Femur (tissue), 1 donor: ENCODE measurements at places on chromosomes 3 and 15.

GRCh38 chr3:153260681-153261080 lies 98.7 kb downstream of the RAP2B start:
- no peak for DNase-seq

DNA sequence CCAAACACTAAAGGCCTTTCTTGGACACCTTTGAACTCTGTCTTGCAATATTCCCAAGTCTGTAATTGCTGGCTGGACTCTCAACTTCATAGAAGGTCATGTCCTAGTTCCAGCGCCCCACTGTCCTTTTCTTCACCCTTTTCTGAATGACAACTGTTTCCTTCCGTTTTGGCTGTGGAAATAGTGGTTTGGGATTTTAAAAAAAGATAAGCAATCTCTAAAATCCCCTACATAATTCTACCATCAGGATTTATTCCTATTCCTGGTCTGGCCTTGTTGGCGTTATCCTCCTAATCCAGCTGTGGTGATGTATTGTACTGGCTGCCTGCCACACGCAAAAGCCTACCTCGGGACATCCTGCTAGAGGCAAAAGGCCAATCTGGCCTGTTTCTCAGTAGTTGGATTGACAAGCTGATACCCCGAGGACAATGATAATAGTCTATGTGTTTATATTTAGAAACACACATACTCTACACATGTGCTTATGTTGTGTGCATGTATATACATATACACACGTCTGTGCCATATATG lies 440.3 kb upstream of the DPH6 start:
- DNase-seq = peak; percentile 81

DNA sequence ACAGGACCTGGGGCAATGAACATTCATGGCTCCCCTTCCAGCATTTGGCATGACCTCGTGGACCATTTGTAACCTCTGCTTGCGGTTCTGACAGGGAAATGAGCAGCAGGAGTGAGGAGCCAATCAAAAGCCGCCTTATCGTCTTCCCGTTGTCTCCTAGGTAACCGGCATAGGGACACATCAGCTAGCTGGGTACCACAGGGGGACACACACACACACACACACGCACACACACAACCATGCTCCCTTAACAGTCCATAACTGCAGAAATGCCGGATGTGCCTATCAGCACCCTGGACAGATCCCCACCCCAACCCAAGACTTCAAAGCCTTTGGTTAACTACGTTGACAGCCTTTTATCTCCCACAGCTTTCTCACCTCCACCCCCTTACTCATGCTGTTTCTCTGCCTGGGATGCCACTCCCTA lies 53.4 kb upstream of the CCDC174 start:
- peak; percentile 26 for DNase-seq

DNA sequence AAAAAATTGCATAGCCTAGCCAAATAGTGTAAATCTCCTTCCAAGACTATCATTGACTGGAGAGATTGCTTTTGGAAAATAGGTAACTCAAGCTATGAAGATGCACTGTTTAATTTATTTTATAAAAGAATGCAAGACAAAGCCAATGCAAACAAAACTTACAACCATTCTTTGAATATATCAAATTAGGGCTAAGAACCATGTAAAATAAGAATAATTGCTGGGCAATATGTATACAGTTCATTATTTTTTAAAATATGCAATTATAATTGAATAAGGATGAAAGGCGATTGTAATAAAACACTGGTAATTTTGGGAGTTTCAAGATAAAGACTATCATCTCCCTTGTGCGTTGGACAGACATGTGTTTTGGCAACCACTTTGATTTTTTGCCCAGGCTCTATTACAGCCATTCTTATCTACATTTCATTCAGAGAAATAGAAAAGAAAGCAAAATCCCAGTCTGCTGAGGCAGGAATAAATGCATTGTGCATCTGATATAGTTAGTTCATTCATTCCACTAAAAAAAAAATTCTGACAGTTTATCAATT lies 242.3 kb upstream of the ROBO1 start:
- DNase-seq = no peak

GRCh38 chr3:152416808-152417580 lies 148.3 kb downstream of the MBNL1 start:
- DNase-seq = no peak
